T-helper 2 cell treated with Interferon-gamma antibody and Interleukin-4, amounts not matched to agents 5 μg/mL and 100 μg/mL, for 36 hours (primary cell): ENCODE measurements at places on chromosomes 6 and 20.

GRCh38 chr6:118280210-118280609 lies 267.9 kb upstream of the PLN start:
- no peak for DNase-seq
- peaks cover 23% of the 10 kb centered on the region for H3K27me3 ChIP-seq
- no peak overlapping the region for H3K27ac ChIP-seq
- H3K36me3 ChIP-seq, result no peaks in the 10 kb centered on the region

- no peaks in the 10 kb centered on the region for H3K36me3 ChIP-seq
- no peaks in the 10 kb centered on the region for H3K4me1 ChIP-seq
- peaks cover 4% of the 10 kb centered on the region for H3K27me3 ChIP-seq
- H3K4me3 ChIP-seq, result no peak overlapping the region
- H3K27ac ChIP-seq, result no peak overlapping the region
Observed at GRCh38 chr20:13099676-13100075, 90.9 kb downstream of the SPTLC3 start.

- H3K27me3 ChIP-seq, result peaks cover 11% of the 10 kb centered on the region
- no peak overlapping the region for H3K27ac ChIP-seq
- H3K36me3 ChIP-seq, result no peaks in the 10 kb centered on the region
Observed at GRCh38 chr6:122388945-122389344, 10.5 kb upstream of the HSF2 start.

DNA sequence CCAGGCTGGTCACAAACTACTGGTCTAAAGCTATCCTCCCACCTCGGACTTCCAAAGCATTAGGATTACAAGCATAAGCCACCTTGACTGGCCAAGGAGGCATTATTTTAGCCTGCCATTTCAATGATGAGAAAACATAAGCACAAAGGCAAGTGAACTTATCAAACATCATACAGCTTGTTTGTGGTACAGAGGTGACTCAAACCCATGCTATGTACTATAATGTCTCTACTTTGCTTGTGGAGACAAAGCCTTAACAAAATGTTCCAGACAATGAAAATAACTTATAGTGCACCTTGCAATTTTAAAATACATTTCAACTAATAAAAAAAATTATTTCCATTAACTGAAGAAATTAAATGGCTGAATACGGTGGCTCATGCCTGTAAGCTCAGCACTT lies 26.2 kb downstream of the HDAC2 start:
- no peak for DNase-seq
- H3K27me3 ChIP-seq, result no peaks in the 10 kb centered on the region
- peaks cover 2% of the 10 kb centered on the region for H3K4me1 ChIP-seq

- no peaks in the 10 kb centered on the region for H3K36me3 ChIP-seq
- no peak overlapping the region for H3K27ac ChIP-seq
- no peaks in the 10 kb centered on the region for H3K4me1 ChIP-seq
Observed at GRCh38 chr20:51994751-51995417, 192.6 kb upstream of the SALL4 start.

DNA sequence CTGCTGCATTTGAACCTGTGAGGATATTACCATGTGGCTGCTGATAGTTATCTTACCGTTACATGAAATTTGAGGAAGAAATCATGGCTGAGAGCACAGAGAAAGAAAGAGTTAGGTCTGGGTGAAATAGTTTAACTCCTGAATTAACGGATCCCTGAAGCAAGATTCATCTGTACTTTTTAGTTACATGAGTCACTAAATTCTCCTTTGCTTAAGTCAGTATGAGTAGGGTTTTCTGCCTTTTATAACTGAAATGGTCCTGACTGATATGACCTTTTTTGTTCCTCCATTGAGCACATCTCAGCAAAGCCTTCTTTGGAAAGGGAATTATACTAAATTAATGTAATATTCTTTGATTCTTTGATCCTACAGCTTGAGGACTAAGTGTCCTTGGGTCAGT lies 333.3 kb upstream of the ZFP64 start:
- no peaks in the 10 kb centered on the region for H3K36me3 ChIP-seq
- H3K4me3 ChIP-seq, result no peak overlapping the region
- no peaks in the 10 kb centered on the region for H3K4me1 ChIP-seq

DNA sequence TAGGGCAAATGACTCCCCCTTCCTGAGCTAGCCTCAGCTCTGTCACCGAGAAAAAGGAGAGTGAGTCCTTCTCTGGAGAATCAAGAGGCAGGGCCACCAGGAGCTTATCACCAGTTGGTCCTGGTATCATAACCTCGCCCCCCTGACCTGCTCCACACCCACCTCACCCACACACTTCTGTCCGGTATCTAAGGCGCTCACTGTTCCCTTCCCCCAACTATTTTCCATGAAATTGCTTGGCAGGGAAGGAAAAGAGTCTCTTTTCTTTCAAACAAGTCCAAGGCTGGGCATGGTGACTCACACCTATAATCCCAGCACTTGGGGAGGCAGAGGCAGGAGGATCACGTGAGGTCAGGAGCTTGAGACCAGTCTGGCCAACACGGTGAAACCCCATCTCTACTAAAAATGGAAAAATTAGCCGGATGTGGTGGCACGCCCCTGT lies 77.6 kb downstream of the ZMYND8 start:
- H3K4me1 ChIP-seq, result peaks cover 26% of the 10 kb centered on the region
- no peak for DNase-seq
- peaks cover 63% of the 10 kb centered on the region for H3K36me3 ChIP-seq
- H3K4me3 ChIP-seq, result no peak overlapping the region
- no peak overlapping the region for H3K27ac ChIP-seq

- no peak overlapping the region for H3K27ac ChIP-seq
- H3K4me3 ChIP-seq, result no peak overlapping the region
- DNase-seq, result no peak
Observed at GRCh38 chr6:168525114-168525513, 84.1 kb downstream of the SMOC2 start.

GRCh38 chr20:44068316-44069201 lies 118.4 kb downstream of the JPH2 start:
- H3K27ac ChIP-seq, result peak overlapping the region; percentile 92
- DNase-seq, result no peak
- H3K4me1 ChIP-seq, result peaks cover 48% of the 10 kb centered on the region
- H3K4me3 ChIP-seq, result peak overlapping the region; percentile 82
- peaks cover 4% of the 10 kb centered on the region for H3K27me3 ChIP-seq

DNA sequence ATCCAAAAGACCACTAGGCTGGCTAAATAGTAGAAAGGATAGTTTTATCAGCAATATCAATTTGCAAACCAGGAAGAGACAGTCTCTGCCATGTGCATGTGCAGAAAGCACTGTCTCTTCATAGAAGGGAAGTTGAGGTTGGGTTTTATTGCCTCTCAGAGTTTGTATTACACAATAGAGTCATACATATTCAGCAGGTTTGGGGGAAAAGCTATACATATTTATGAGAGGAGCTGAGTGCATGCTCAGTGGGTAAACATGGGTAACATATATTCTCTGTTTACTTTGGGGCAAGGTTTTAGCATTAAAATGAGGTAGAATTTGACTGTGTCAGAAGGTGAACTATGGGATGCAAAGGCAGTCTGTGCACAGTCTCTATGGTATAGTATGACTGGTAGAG lies 14.9 kb downstream of the TMEM170B start:
- no peak for DNase-seq
- no peaks in the 10 kb centered on the region for H3K4me1 ChIP-seq
- no peaks in the 10 kb centered on the region for H3K36me3 ChIP-seq
- H3K27me3 ChIP-seq, result peaks cover 7% of the 10 kb centered on the region

DNA sequence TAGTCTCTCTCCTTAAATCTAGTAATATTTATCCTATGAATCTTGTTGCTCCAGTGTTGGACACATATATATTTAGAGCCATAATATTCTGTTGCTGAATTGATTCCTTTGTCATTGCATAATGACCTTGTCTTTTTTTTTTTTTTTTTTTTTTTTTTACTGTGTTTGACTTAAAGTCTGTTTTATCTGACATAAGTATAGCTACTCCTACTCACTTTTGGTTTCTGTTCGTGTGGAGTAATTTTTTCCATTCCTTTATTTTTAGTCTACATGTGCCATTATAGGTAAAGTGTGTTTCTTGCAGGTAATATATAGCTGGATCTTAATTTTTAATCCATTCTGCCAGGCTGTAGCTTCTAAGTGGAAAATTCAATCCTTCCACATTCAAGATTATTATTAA lies 166.5 kb downstream of the GMDS start:
- peaks cover 31% of the 10 kb centered on the region for H3K4me1 ChIP-seq
- H3K27me3 ChIP-seq, result peaks cover 20% of the 10 kb centered on the region
- no peak overlapping the region for H3K27ac ChIP-seq
- no peak overlapping the region for H3K4me3 ChIP-seq
- peaks cover 14% of the 10 kb centered on the region for H3K36me3 ChIP-seq

GRCh38 chr6:114030767-114031166 lies 59.8 kb upstream of the HDAC2 start:
- H3K4me1 ChIP-seq, result no peaks in the 10 kb centered on the region
- no peak overlapping the region for H3K27ac ChIP-seq
- H3K27me3 ChIP-seq, result peaks cover 3% of the 10 kb centered on the region
- DNase-seq, result no peak
- no peak overlapping the region for H3K4me3 ChIP-seq

DNA sequence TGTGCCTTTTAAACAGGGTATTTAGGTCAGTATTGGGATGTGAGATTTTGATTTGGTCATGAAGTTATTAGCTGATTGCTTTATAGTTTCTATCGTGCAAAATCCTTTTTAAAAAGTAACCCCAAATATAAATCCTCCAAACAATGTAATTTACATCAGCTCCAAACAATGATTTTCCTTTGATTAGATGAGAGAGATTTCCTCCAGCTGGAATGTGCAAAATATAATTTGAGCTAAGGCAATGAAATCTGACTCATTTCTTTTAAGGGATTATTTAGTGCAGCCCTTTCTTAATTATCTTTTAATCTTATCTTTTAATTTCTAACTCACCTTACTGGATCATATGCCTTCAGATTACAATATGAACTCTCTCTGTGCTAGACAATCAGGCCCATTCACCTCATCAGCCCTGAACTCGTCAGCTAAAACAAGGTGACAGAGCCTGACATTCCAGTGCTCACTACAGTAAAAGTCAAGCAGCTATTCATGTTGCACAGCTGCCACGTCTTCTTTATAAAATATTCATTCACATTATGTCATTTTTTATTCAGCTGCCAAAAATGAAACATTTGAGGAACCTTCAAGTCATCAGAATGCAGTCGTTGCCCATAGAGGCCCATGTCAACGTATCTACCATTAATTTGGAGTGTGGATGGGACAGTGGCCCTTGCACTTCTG lies 440.1 kb downstream of the CBLN4 start:
- no peaks in the 10 kb centered on the region for H3K36me3 ChIP-seq
- H3K27me3 ChIP-seq, result no peaks in the 10 kb centered on the region
- H3K27ac ChIP-seq, result no peak overlapping the region
- H3K4me1 ChIP-seq, result no peaks in the 10 kb centered on the region

GRCh38 chr6:19042420-19042819 lies 655.3 kb downstream of the RNF144B start:
- H3K36me3 ChIP-seq, result no peaks in the 10 kb centered on the region
- no peaks in the 10 kb centered on the region for H3K27me3 ChIP-seq
- no peak overlapping the region for H3K4me3 ChIP-seq
- H3K4me1 ChIP-seq, result no peaks in the 10 kb centered on the region

GRCh38 chr6:68778356-68779020 lies 143.4 kb downstream of the ADGRB3 start:
- no peaks in the 10 kb centered on the region for H3K4me1 ChIP-seq
- H3K36me3 ChIP-seq, result no peaks in the 10 kb centered on the region
- H3K27ac ChIP-seq, result no peak overlapping the region
- H3K27me3 ChIP-seq, result no peaks in the 10 kb centered on the region
- DNase-seq, result no peak

- no peak overlapping the region for H3K27ac ChIP-seq
- peaks cover 51% of the 10 kb centered on the region for H3K27me3 ChIP-seq
- no peak for DNase-seq
- peaks cover 10% of the 10 kb centered on the region for H3K4me1 ChIP-seq
Observed at GRCh38 chr6:170279977-170280688, 10.7 kb downstream of the DLL1 start.

GRCh38 chr20:58243653-58244410 lies 15.4 kb upstream of the ANKRD60 start:
- H3K27me3 ChIP-seq, result no peaks in the 10 kb centered on the region
- no peak for DNase-seq
- peak overlapping the region; percentile 27 for H3K27ac ChIP-seq
- peaks cover 35% of the 10 kb centered on the region for H3K36me3 ChIP-seq
- H3K4me3 ChIP-seq, result no peak overlapping the region

DNA sequence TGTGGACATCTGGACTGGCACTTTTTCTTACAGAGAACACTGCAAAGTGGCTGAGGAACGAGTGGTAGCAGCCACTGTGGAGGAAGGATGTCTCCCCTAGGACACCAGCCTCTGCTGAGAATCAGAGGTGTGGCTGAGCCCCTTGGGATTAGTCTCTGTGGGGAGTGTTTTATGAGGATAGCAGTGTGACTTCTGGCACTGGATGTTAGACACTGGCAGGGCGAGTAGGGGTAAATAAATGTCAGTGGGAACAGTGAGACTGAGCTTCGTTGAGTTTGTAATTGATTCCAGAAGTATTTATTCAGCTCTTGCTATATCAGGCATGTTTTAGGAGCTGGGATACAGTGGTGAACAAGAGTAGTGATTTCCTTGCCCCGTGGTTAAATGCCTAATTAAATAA lies 124.0 kb downstream of the JARID2 start:
- H3K27ac ChIP-seq, result peak overlapping the region; percentile 1
- H3K27me3 ChIP-seq, result no peaks in the 10 kb centered on the region
- peaks cover 10% of the 10 kb centered on the region for H3K36me3 ChIP-seq
- peaks cover 41% of the 10 kb centered on the region for H3K4me1 ChIP-seq
- H3K4me3 ChIP-seq, result no peak overlapping the region

- H3K4me3 ChIP-seq, result no peak overlapping the region
- H3K4me1 ChIP-seq, result no peaks in the 10 kb centered on the region
- no peaks in the 10 kb centered on the region for H3K36me3 ChIP-seq
- H3K27ac ChIP-seq, result no peak overlapping the region
- peaks cover 4% of the 10 kb centered on the region for H3K27me3 ChIP-seq
Observed at GRCh38 chr6:163367497-163368183, 46.9 kb upstream of the QKI start.
